ENCODE measurements at places on chromosomes 12 and 14. TPM values are rescaled to one million over a fixed set of nuclear protein-coding genes. Genes with fewer than 3 reads are reported as not detected.

The CLEC12A gene
- total RNA-seq, result not detected

The AHNAK2 gene
- total RNA-seq, result 0.05 TPM

The KCNH3 gene
- total RNA-seq, result 1.2 TPM

DNA sequence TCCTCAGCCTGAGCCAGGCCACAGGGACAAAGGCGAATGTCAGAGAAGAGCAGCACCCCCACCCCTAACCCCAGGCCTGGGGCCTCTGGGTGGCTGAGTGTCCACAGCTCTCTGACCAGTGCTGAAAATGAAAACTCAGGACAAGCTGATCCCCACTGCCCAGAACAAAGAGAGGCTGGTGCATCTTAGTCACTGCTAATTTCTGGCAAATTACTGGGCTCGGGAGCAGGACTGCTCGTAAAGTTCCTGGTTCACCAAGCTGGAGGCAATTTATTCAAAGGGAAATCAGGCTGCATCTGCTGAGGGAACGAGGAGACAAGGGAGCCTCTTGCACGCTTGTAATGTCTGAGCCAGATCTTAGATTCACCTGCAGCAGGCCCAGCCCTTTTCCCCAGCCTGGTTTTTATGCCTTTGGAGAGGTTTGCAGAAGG lies 43.2 kb downstream of the CALM1 start:
- DNase-seq, result no peak
- no peaks in the 10 kb centered on the region for H3K36me3 ChIP-seq
- H3K27me3 ChIP-seq, result no peaks in the 10 kb centered on the region
- H3K4me1 ChIP-seq, result no peaks in the 10 kb centered on the region
- H3K4me3 ChIP-seq, result no peak overlapping the region

DNA sequence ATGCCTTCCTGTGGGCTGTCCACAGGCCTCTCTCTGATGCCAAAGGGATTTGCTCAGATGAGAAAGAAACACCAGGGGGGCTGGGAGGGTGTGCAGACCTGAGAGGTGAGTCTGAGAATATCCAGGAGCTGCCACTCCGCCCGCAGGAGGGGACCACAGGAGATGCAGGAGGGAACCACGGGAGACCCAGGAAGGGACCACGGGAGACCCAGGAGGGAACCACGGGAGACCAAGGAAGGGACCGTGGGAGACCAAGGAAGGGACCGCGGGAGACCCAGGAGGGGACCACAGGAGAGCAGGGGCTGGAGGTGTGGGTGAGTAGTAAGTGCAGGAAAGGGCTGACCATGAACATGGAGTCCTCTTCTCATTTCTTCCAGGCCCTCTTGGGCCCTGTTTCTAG lies 74.6 kb upstream of the SFSWAP start:
- H3K27me3 ChIP-seq, result peaks cover 13% of the 10 kb centered on the region
- DNase-seq, result no peak
- H3K27ac ChIP-seq, result no peak overlapping the region
- H3K4me3 ChIP-seq, result no peak overlapping the region
- no peaks in the 10 kb centered on the region for H3K4me1 ChIP-seq

DNA sequence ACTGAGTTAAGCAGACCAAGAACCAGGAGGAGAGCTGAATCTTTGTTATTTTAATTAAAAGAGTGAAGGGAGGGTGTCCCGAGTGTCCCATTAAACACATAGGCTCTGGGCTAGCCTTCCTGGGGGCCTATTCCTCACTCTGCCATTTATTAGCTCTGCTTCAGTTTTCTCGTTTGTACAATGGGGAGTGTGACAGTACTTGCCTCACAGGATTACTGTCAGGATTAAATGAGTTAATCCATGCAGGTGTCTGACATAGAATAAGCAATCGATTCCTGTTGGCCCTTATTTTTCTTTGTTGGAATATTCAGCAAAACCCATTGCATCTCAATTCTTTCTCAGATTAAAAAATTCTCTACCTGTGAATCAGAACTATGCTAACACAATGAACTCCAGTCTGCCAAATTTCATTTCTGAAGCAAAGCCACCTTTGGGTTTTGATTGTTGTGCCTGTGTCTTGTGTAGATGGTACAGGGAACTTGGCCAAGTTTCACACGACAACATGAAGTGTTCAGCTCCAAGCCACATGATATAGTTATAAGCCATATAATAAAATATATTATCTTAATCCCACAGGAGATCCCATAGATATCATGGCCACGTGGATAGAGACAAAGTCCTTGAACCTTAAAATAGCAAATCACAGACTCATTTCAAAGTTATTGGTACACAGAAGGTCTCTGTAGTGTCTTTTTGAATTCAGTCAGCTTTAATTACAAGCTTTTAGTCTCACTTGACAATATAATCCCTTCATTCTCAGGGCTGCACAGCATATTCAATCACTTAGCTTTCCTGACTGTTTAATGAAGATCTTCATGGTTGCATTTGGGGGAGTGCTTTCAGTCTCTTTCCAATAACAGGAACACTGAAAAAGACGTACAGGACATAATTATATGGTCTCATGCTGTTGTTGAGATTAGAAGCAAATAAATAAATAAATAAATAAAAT lies 34.4 kb upstream of the CRY1 start:
- peaks cover 3% of the 10 kb centered on the region for H3K27me3 ChIP-seq
- no peak for DNase-seq
- no peak overlapping the region for H3K27ac ChIP-seq
- no peak overlapping the region for H3K4me3 ChIP-seq

GRCh38 chr12:110619534-110619953 lies 5.6 kb downstream of the TCTN1 start:
- H3K27ac ChIP-seq, result peak overlapping the region; percentile 71
- no peaks in the 10 kb centered on the region for H3K27me3 ChIP-seq
- H3K4me1 ChIP-seq, result peaks cover 15% of the 10 kb centered on the region
- no peak overlapping the region for H3K4me3 ChIP-seq
- peak; percentile 69 for DNase-seq

DNA sequence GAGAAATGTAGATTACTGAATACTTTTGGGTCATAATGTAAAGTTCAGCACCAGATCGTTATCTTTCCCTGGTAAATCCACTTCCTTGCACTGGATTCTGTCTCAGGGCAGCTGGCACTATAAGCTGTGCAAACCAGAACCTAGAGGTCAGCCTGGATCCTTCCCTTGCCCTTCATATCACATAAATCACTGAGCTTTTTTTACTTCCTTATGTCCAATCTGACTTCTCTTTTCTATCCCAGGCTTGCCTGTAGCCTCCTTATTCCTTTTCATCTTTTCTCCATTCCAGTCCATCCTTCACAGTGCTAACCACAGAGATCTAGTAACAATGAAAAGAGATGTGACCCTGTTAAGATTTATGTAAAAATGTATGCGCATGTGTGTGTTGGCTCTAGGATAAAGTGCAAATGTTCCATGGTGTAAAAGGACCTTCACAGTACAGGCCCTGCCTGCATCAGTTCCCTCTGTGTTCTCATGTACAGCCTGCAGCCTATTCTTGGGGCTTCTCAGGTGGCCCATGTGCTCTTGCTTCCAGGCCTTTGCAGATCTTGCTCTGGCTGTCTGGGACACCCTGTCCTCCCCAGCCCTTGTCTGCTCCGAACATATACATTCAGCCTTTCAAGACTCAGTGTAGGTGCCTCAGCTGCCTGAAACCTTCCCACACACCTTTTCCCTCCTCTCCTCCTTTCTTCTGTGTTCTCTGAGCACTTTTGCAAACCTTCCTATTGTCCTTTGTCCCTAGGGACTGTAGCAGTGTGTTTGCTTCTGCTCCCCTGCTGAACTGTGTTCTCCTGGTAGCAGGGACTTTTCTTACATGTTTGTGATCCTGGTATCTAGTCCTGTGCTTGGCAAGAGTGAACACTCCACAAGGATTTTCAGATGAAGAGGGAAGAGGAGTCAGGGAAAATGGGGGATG lies 30.0 kb downstream of the PELI2 start:
- no peak for DNase-seq
- no peak overlapping the region for H3K4me3 ChIP-seq
- peaks cover 51% of the 10 kb centered on the region for H3K4me1 ChIP-seq

GRCh38 chr14:33940561-33941011 lies 10.3 kb downstream of the EGLN3 start:
- H3K27ac ChIP-seq, result no peak overlapping the region
- peaks cover 1% of the 10 kb centered on the region for H3K27me3 ChIP-seq
- no peaks in the 10 kb centered on the region for H3K4me1 ChIP-seq
- no peaks in the 10 kb centered on the region for H3K36me3 ChIP-seq
- H3K4me3 ChIP-seq, result no peak overlapping the region

- H3K4me1 ChIP-seq, result peaks cover 10% of the 10 kb centered on the region
- no peak overlapping the region for H3K4me3 ChIP-seq
- DNase-seq, result peak; percentile 80
- H3K27me3 ChIP-seq, result peaks cover 10% of the 10 kb centered on the region
- no peaks in the 10 kb centered on the region for H3K36me3 ChIP-seq
- no peak overlapping the region for H3K27ac ChIP-seq
Measured at GRCh38 chr12:546920-547845, 87.4 kb downstream of the B4GALNT3 start.

GRCh38 chr12:55955344-55955743 lies 10.5 kb downstream of the PMEL start:
- peak overlapping the region; percentile 59 for H3K27ac ChIP-seq
- peaks cover 20% of the 10 kb centered on the region for H3K4me1 ChIP-seq
- H3K36me3 ChIP-seq, result peaks cover 37% of the 10 kb centered on the region
- H3K4me3 ChIP-seq, result no peak overlapping the region

DNA sequence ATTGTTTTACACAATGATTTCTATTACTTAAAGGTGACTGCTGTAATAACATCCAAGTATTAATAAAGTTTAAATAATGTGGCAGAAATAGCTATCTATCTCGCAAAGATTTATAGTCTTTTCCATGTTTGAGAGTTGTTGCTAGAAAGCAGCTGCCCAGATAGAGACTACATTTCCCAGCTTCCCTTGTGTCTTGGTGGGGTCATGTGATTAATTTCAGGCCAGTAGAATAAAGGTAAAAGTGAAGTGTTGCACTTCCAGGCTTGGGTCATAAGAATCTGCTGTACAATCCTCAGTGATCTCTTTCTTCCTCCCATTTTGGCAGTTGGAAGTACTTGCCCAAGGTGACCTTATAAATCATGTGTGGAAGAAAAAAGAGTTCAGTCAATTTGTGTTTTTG lies 449.7 kb upstream of the USP15 start:
- DNase-seq, result no peak
- no peak overlapping the region for H3K27ac ChIP-seq
- no peaks in the 10 kb centered on the region for H3K27me3 ChIP-seq
- H3K36me3 ChIP-seq, result no peaks in the 10 kb centered on the region
- no peaks in the 10 kb centered on the region for H3K4me1 ChIP-seq

GRCh38 chr12:70854881-70855568 lies 65.5 kb downstream of the PTPRR start:
- no peaks in the 10 kb centered on the region for H3K4me1 ChIP-seq
- no peak overlapping the region for H3K4me3 ChIP-seq
- H3K36me3 ChIP-seq, result no peaks in the 10 kb centered on the region

GRCh38 chr14:79613625-79614024 lies 597.7 kb downstream of the DIO2 start:
- DNase-seq, result no peak
- no peaks in the 10 kb centered on the region for H3K27me3 ChIP-seq
- H3K36me3 ChIP-seq, result no peaks in the 10 kb centered on the region
- no peaks in the 10 kb centered on the region for H3K4me1 ChIP-seq
- no peak overlapping the region for H3K4me3 ChIP-seq

DNA sequence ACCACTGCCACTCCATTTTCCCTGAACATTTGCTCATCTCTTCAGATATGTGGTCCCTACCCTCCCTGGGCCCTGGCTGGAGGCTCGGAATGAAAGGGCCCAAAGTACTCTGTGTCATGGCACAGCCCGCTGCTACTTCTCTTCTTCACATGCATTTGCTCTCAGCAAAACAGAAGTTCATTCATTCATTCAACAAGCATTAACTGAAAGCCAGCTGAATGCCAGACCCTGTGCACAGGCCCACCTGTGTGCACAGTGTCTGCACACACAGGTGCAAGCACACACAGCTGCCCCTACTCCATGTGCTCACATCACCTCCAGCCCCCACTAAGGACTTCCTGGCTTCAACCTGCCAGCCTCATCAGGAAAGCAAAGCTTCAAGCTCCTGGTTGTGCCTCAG lies 7.8 kb downstream of the WNT1 start:
- no peak for DNase-seq
- no peaks in the 10 kb centered on the region for H3K36me3 ChIP-seq
- no peak overlapping the region for H3K27ac ChIP-seq
- H3K4me3 ChIP-seq, result no peak overlapping the region

- H3K4me1 ChIP-seq, result peaks cover 53% of the 10 kb centered on the region
- DNase-seq, result peak; percentile 36
- peak overlapping the region; percentile 31 for H3K4me3 ChIP-seq
- no peaks in the 10 kb centered on the region for H3K27me3 ChIP-seq
- no peaks in the 10 kb centered on the region for H3K36me3 ChIP-seq
- peak overlapping the region; percentile 92 for H3K27ac ChIP-seq
Measured at GRCh38 chr12:96047229-96048211, 12.1 kb upstream of the LTA4H start.
